ENCODE measurements at places on chromosomes 11 and 22. TPM values are rescaled to one million over a fixed set of nuclear protein-coding genes. Genes with fewer than 3 reads are reported as not detected.

The FXYD2 gene
- total RNA-seq, result 310 TPM

The TRIM51 gene
- total RNA-seq, result not detected

The FAM227A gene
- total RNA-seq, result 0.40 TPM

The SCUBE2 gene
- total RNA-seq, result 33.7 TPM

The KRTAP5-9 gene
- total RNA-seq, result 0.19 TPM

The E2F8 gene
- total RNA-seq, result not detected

The TMEM121B gene
- total RNA-seq, result 0.54 TPM

The TEX12 gene
- total RNA-seq, result not detected

The PUS3 gene
- total RNA-seq, result 8.9 TPM

The RFPL2 gene
- total RNA-seq, result not detected

The SHISA8 gene
- not detected for total RNA-seq

The MISFA gene
- total RNA-seq, result 4.1 TPM

The KLHL35 gene
- total RNA-seq, result 2.5 TPM

The ZW10 gene
- 6.6 TPM for total RNA-seq

The APOA4 gene
- total RNA-seq, result not detected

The IGSF9B gene
- 4.1 TPM for total RNA-seq

The ANGPTL5 gene
- total RNA-seq, result not detected

The LRRC10B gene
- 0.75 TPM for total RNA-seq

The UPK3A gene
- total RNA-seq, result not detected

The APOBEC3B gene
- total RNA-seq, result 10.2 TPM

The SPTBN2 gene
- total RNA-seq, result 39.6 TPM

The PGR gene
- total RNA-seq, result 1.9 TPM

The TMPRSS4 gene
- total RNA-seq, result 0.41 TPM

The CASP5 gene
- not detected for total RNA-seq

The CAPN5 gene
- 8.5 TPM for total RNA-seq

The TBX1 gene
- total RNA-seq, result 0.31 TPM

The DEUP1 gene
- 0.52 TPM for total RNA-seq

The FUT4 gene
- 9.1 TPM for total RNA-seq

The TESMIN gene
- 2.4 TPM for total RNA-seq

The ENTHD1 gene
- total RNA-seq, result not detected

The GP1BB gene
- not detected for total RNA-seq

The OR52I2 gene
- total RNA-seq, result not detected

The BTG4 gene
- total RNA-seq, result not detected

Measured in pancreas (tissue), 10 donors.